ENCODE measurements at places on chromosomes 5 and 9.

GRCh38 chr5:95709967-95710650, 21.0 kb upstream of the RHOBTB3 start:
- DNase-seq, result no peak

DNA sequence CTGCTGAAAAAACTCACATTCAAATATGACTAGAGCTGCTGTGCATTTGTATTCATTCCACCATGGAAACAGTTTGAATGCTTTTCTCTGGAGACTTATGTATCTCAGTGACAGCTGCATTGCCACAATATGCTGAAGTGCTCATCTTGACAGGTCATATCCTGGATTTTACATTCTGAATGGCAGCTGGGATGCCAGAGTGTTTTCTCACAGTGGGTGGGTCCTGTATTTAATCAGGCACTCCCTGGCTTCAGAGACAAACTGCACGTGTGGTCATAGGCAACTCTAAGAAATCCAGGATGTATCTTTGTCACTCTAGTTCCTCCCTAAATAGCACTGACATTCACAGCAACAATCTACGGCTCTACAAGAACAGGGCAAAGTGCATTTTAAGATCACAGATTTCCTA, 75.6 kb downstream of the ST8SIA4 start:
- DNase-seq, result no peak

- DNase-seq, result no peak
Measured at GRCh38 chr5:156540491-156540890, 213.5 kb downstream of the SGCD start.

DNA sequence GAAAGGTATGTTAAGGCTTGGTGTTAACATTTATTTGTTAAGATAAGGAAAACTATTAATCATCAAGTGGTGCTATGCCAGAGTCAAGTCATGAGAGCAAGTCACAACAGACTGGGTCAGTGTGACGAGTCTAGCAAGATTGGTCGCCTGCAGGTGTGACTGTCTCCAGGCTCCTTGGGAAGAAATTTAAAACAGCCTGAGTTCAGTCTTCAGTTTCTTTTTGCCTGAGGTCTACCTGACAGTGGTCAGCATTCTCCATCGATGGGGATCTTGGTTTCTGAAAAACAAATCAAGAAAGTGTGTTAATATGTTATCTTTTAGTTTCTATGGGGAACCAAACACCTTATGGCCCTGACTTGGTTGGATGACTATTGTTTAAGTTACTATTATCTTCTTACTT, 56.3 kb downstream of the CETN3 start:
- no peak for DNase-seq

DNA sequence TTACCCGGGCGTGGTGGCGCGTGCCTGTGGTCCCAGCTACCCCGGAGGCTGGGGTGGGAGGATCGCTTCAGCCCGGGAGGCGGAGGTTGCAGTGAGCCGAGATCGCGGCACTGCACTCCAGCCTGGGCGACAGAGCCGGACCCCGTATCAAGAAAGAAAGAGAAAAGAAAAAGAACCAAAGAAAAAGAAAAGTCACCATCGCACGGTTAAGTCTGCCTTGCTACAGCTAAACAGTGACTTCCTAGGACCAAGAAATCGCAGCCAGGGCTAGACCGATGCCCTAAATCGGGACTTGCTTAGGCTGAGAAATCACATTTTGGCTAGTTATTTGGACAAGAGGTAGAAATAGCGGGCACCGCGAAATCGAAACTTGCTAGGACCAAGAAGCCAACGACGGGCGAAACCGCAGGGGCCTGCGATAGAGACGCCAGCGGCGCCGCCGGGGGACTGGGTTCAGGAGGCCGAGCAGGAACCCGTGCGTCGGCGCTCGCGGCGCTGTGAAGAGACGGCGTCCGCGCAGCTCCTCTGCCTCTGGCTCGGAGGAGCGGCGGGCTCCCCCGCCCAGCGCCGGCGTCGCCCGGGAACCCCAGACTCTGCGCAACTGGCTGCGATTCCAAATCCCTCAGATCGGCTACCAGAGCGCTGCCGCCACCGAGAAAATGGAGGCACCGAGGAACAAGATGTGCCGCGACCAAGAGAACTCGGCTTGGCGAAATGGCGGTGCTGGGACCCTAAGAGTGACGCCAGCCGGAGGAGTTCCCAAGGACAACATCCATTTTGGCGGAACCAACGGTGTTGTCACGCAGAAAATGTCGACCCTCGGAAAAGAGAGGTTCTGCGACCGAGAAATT, 26.1 kb upstream of the ANXA2R start:
- DNase-seq, result peak; percentile 67

- peak; percentile 61 for DNase-seq
Measured at GRCh38 chr9:125700791-125701190, 6.2 kb downstream of the MAPKAP1 start.
